ENCODE measurements at places on chromosomes 1 and 21. TPM values are rescaled to one million over a fixed set of nuclear protein-coding genes. Genes with fewer than 3 reads are reported as not detected.

CD84 gene
- polyA plus RNA-seq: not detected

TNFRSF1B gene
- polyA plus RNA-seq: not detected

PAPPA2 gene
- polyA plus RNA-seq: 0.47 TPM

NTMT2 gene
- not detected for polyA plus RNA-seq

CFH gene
- 0.17 TPM for polyA plus RNA-seq

Measured in Purkinje cell (primary cell).